ENCODE measurements at places on chromosomes 5 and 9.

DNA sequence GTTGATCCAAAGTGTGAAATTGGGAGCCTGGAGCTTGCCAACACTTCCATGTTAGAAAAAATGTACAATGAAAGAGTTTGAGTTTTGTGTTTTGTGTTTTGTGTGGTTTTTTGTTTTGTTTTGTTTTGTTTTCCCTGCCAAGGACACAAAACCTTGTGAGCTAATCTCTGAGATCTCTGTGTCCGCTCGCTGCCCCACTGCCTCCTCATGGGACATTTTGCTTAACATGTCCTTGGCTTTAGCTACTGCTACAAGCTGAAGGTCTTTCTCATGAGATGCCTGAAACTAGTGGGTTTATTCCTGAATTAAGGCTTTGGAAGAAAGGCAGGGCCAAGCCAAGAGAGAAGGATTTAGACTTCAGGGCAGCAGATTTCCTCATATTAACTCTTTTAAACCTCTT is 7.3 kb upstream of the JAKMIP2 start:
- DNase-seq, result no peak

- no peak for DNase-seq
Observed at GRCh38 chr5:156119692-156120091, 207.3 kb upstream of the SGCD start.

DNA sequence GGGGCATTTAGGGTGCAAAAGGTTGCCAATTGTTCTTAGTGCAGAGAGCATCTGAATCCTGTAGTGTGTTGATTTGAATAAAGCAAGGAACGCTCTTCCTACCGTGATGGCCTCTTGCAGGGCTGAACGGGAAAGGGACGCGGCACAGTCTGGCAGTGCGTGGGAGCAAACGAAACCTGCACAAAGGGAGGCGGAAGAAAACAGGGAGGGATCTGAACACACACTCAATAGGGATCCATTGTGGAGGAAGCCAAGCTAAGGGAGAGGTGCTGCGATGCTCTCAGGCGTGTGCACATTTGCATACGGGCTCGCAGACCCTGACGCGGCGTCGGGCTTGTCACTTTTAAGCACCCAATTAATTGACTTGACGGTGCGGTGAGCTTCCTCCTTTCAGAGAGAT is 414.0 kb upstream of the IRX1 start:
- no peak for DNase-seq

DNA sequence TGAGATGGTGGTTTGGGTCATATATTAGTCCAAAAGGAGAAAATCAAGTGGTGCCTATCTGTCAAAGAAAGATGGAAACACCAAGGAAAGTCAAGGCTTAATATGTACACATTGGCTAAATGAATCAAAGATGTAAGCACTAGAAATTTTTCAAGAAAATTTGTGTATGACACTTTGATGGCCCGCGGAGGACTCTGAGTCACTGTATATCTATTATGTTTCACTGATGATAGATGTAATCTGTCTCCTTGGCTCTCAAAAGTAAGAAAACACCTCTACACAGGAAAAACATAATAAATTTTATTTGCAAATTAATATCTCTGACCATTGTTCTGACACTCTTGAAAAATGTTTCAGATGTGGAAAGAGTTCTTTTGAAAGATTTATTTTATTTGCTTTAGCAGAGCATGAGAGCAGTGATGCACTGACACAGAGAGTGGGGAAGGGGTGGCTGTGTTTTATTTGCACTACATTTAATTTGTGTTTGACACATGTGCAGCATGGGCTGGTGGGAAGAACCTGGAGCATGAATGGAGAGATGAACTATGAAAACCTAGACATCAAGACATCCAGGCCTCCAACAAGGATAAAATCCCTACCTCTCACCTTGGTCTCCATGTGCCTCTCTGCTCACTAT is 180.8 kb upstream of the GAS1 start:
- DNase-seq, result no peak

- DNase-seq, result no peak
Observed at GRCh38 chr5:8229551-8229950, 360.6 kb downstream of the MTRR start.

DNA sequence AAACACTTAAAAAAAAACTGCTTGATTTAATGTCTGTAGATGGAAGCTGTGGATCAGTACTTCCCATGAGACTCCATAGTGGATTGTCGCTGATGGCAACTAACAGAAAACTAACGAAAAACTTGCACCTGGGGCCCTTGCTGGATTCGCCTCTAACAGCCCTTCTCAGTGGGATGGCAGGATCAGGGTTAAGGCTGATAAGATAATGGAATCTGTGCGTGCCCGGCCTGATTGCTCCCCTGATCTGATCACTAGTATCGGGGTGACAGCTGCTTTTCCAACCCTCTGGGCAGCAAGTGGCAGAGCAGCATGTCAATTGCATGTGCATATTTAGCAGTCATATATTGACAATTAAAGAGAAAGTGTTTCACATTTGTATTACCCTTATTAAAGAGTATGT is 185.8 kb upstream of the ELAVL2 start:
- DNase-seq, result no peak

- no peak for DNase-seq
Observed at GRCh38 chr5:54556141-54556540, 38.6 kb downstream of the SNX18 start.

- no peak for DNase-seq
Observed at GRCh38 chr5:103340717-103341388, 82.3 kb downstream of the MACIR start.

DNA sequence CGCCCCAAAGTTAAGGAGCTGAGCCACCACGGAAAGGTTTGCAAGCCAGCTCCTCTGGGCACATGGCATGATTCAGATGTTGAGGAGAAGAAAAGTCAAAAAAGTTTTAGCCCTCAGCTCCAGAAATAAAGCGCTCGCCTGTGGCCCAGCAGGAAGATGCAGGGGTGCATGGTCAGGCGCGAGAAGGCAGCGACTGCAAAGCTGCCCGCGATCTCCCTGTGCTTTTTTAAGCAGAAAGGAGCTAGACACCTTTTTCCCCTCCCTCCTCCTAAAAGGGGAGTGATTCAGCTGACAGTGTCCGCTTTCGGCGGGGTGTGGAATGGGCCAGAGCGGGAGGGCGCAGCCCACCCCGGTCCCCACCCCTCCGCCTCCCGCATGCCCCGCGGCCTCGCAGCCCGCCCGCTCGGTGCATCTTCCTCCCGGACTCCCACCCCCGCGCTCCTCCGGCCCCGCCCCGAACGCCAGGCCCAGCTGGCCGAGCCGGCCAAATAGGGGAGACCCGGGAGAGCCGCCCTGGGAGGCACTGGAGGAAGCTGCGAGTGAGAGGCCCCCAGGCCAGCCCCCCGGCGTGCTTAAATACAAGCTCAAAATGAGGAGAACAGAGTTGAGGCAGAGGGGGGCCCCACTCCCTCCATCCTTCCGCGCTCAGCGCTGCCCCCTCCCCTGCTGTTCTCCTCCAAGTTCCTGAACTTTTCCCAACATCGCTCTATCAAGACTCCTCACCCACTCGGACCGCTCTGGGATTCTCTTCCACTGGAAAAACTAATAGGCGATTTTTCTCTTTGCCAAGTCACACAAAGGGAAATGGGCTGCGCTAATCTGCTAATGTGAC is at the start of gene ADAMTS12:
ADAMTS12 (minus strand) TSS at position 203 of the 832 bp plus-strand sequence; CDS start at position 69, 134 bp downstream.
- no peak for DNase-seq

DNA sequence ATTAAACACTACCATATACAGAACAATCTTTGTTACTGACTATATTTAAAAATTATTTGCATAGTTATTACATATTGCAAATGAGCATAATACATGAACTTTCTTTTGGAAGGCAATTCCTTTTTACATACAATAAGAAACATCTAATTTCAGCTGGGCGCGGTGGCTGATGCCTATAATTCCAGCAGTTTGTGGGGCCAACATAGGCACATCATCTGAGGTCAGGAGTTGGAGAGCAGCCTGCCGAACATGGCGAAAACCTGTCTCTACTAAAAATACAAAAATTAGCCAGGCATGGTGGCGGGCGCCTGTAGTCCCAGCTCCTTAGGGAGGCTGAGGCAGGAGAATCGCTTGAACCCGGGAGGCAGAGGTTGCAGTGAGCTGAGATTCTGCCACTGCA is 36.4 kb upstream of the SIMC1 start:
- no peak for DNase-seq

DNA sequence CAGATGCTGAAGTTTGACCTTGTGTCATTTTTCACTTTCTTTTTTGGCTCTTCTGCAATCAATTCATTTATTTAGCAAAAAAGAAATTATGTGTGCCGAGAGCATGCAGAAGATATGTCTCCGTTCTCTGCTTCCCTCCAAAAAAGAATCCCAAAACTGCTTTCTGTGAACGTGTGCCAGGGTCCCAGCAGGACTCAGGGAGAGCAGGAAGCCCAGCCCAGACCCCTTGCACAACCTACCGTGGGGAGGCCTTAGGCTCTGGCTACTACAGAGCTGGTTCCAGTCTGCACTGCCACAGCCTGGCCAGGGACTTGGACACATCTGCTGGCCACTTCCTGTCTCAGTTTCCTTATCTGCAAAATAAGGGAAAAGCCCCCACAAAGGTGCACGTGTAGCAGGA is 2.4 kb downstream of the FGFR4 start:
- no peak for DNase-seq

DNA sequence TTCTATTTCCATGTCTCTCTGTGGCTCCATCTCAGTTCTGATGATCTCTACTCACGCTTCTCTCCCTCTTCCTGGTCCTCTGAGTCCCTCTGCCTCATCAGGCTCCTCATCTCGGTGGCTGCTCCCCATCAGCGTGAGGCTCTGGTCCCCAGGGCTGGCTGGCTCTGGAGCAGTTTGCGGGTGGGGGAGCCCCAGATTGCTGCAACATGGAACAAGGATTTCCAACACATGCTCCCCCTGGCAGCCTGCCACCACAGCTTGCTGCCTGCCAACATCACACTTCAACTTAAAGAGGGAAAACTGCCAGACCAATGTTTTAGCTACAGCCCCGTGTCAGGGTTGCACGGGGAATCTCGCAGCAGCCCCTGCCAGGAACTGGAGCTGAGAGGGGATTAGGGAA is 77.2 kb upstream of the NEK6 start:
- peak; percentile 64 for DNase-seq

GRCh38 chr9:38008168-38009034 is 60.6 kb downstream of the SHB start:
- peak; percentile 77 for DNase-seq

- DNase-seq, result no peak
Observed at GRCh38 chr5:43279548-43280274, 33.5 kb downstream of the HMGCS1 start.

DNA sequence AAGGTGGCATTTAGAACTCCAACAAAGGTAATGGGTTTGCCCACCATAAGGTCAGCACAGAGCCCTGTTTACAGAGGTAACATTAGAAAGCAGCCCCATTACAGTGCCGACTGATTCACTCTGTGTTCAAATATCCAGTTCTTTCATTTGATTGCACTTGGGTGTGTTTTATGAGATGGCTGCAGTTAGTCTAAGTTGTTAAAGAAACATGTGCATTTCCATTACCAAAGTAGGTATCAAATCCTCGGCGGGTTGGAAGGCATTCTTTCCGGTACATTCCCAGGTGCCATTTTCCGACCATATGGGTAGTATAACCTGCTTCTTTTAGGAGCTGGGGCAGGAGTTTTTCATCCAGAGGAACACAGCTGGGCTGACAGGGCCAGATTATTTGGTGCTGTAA is 16.3 kb downstream of the ARSB start:
- no peak for DNase-seq

GRCh38 chr5:145473042-145473642 is 362.0 kb downstream of the PRELID2 start:
- no peak for DNase-seq

- DNase-seq, result no peak
Observed at GRCh38 chr9:69463497-69464068, 138.6 kb downstream of the ENTREP1 start.

GRCh38 chr9:23005156-23005555 is 558.5 kb downstream of the DMRTA1 start:
- DNase-seq, result peak; percentile 49

GRCh38 chr5:157463081-157463480 is 3.1 kb downstream of the NIPAL4 start:
- DNase-seq, result no peak

GRCh38 chr5:122492675-122493074 is 180.6 kb downstream of the SNCAIP start:
- DNase-seq, result peak; percentile 40

DNA sequence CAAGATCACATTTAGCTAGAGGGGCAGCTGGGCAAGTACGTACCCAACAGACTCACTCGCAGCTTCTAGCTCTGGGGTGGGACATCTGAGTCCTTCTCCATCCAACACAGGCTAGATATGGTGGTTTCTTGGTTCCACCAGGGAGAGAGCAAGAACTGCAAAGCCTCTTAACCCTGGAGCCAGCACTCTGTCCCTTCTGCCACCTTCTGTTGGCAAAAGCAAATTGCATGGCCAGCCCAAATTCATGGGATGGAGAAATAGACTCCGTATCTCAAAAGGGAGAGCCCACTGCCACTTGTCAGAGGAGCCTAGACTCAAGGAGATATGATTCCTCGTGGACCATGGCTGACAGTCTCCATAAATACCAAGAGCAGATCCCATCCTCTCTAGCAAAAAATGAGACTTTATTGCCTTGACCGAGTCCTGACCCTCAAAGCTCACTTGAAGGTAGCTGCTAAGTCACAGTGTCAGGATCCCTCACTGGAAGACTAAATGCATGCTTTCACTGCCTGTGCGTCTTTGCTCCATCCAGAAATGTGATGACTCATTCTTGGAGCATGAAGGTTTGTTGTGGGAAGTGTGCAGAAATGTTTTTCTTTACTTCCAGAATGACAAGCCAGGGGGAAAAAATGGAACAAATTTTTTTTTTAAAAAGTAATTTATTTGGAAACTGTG is 28.8 kb upstream of the ROR2 start:
- no peak for DNase-seq

- no peak for DNase-seq
Observed at GRCh38 chr5:33837301-33837700, 54.5 kb downstream of the ADAMTS12 start.

GRCh38 chr9:134537951-134538641 is 103.5 kb upstream of the COL5A1 start:
- no peak for DNase-seq

GRCh38 chr5:2020730-2021129 is 138.0 kb upstream of the IRX4 start:
- DNase-seq, result no peak

- DNase-seq, result no peak
Observed at GRCh38 chr5:69006030-69006429, 87.8 kb upstream of the SLC30A5 start.

DNA sequence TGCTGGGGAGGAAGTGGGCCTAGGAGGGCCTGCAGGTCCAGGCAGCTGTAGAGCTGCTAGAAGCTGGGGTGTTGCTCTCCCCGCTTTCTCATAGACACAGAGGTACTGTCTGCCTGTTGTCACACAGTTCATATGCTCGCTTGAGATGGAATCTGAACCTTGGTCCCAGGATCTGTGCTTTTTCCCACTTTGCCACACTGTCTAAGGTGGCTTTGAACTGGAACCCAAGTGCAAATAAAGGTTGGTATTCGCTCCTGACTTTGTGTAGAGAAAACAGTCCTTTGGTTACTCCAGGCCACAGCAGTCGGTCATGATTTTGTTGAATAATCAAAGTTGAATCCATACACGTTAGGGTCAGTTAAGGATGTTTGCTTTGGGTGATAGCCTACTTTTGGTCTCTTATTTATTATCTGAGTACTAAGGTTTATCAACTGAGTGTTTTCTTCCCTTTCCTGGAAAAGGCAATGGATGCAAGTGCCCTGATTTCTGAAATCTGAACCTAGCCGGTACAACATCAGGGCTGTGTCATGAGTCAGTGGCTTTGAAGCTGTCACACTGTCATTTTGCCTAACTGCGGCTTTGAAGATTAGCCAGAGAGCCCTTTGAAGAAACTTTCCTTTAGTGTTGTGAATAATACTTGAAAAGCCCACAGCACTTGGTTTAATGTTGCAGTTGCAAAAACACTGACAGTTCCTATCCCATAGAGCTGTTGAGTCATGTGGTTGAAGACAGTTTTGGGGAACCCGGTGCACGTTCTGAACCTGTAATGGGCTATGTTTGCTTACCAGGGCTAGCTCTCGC is 41.3 kb downstream of the HABP4 start:
- no peak for DNase-seq

GRCh38 chr5:45383985-45384384 is 312.2 kb downstream of the HCN1 start:
- no peak for DNase-seq
